ENCODE measurements at places on chromosomes 3 and 15.

DNA sequence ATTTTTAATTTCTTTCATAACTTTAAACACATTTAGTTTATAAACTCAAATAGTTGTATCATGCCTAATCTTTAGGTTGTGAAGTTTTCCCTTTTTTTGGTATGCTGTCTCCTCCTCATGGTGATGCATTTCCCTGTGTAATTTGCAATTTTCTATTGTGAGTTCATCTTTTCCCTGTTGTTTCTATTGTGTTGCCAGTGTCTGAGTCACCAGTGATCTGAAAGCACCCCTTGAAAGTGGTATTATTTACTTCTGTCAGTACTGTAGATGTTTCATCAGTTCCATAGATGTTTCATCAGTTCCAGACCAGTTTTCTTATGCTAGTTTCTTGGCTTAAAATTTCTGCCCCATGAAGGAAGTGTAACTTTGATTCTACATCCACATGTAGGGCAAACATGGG lies 80.6 kb downstream of the OXSM start:
- no peak for DNase-seq

DNA sequence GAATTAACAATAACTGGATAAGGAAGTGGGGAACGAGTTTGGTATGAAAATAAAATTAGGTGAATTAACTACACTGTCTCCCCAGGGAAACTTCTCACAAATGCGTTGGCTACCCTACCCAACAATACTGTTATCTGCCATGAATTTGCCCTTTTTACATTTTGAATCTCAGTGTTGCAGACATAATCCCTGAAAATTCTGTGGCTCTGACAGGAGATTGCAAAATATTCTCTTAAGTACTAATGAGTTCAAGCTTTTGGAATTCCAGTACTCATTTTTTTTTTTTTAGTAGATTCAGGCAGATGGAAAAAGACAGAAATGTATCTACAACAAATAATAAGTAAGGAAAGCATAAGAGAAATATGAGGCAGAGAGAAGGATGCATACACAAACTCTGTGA lies 332.6 kb downstream of the LSAMP start:
- no peak for DNase-seq

DNA sequence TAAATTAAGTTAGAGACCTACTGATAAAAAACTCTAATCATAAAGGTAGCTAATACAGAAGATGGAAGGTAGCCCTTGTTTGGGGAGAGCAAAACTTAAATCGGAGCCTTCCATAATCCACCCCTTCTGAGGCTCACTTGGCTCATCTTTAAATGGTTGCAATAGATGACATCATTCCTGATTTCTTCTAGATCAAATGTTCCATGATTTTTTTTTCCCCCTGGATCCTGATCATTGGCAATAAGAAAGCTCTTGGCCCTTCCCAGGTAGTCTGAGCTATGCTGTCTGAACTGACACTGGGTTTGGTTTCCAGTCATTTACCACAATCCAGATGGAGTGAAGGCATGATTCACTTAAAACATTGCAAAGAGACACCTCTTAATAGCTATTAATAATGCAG lies 92.5 kb downstream of the PIK3R4 start:
- no peak for DNase-seq

DNA sequence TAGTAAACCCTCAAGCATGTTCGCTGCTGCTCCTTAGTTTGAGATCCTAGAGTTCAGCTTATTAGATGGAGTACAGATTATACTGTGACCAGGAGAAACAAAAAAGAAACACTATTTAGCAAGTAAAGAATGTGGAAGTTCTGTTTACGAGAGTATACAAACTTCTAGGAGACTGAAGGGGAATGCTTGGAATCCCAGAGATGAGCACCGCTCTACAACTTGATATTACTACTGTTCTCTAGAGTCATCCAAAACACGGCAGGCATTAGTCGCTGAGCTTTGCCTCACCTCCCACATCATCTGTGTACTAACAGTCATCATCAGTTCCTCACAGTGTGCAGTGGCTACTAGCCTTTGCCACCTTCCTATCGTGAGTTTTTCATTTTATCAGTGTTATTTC lies 121.4 kb upstream of the CHRM5 start:
- no peak for DNase-seq

- DNase-seq, result no peak
These were observed 121.7 kb upstream of the TLE3 start for GRCh38 chr15:70219256-70219895.

GRCh38 chr3:129622933-129623332 lies 16.5 kb upstream of the PLXND1 start:
- DNase-seq, result no peak

DNA sequence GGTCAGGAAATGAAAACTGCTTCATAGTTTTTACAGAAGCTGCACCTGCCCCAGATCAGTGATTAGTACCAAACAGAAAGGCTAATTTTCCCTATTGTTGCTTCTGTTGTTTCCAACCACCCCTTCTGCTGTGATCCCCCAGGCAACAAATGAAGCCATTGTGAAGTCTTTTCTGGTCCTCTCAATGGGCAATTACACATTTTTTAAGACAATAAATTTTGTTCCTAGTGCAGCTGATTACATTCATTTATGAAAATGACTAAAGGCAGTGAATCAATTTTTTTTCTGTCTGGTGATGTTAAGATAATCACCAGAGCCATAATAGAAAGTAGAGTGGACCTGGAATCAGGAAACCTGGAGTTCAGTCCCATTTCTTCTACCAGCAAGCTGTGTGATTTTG lies 32.7 kb downstream of the GLDN start:
- no peak for DNase-seq

- DNase-seq, result no peak
These were observed 144.6 kb downstream of the MCTP2 start for GRCh38 chr15:94375997-94376396.

DNA sequence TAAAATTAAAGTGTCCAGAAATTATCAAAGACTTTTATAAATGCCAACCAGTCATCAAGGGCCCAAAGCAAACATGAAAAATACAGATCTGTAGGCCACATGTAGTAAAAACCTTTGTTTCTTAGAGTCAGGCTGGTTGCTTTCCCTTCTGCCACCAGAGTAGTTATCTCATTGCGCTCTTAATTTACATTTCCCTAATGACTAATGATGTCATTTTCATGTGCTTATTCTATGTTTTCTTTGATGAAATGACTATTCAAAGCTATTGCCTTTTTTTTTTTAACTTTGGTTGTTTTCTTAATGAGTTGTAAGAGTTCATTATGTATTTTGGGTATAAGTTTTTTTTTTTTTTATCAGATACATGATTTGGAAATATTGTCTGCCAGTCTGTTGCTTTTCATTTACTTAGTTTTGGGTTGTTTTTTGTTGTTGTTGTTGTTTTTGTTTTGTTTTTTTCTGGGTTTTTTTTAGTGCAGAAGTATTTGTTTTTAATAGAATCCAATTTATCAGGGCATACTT lies 140.6 kb downstream of the HCN4 start:
- DNase-seq, result no peak

GRCh38 chr3:38131621-38132369 lies 5.1 kb downstream of the ACAA1 start:
- DNase-seq, result no peak

DNA sequence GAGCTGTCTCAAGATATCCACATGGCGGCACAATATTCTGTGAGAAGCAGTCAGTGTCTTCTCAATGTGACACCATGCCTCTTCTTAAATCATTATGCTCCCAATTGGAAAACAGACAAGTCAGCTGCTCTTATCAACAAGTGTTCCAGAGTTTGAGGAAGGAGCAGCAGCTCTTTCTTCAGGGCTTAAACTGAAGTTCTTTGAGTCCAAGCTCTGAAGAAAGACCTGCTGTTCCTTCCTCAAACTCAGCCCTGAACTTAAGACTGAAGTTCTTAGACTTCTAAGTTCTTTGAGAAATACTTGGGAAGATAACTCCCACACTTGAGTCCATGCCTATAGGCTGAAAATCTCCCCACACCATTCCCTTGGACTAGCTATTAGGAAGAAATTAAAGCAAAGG lies 43.4 kb downstream of the NPTN start:
- DNase-seq, result no peak

GRCh38 chr3:98897701-98898100 lies 3.8 kb downstream of the DCBLD2 start:
- DNase-seq, result no peak

DNA sequence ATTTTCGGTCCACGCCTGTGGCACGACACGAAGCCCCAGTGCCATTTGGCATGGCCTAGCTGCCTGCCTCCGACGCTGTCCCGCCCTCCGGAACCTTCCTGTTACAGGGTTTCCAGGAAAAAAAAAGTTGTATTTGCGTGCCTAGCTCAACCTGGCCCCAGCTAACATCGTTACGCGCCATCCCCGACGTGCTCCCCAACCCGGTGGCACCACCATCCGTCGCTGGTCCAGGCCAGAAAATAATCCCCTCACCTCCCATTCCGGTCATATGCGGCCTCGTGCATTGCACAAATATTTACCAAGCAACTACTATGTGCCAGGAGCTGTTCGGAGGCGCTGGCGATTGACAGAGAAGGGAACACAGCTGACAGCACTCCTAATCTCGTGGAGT lies 1.4 kb upstream of the CYP1A1 start:
- DNase-seq, result no peak

DNA sequence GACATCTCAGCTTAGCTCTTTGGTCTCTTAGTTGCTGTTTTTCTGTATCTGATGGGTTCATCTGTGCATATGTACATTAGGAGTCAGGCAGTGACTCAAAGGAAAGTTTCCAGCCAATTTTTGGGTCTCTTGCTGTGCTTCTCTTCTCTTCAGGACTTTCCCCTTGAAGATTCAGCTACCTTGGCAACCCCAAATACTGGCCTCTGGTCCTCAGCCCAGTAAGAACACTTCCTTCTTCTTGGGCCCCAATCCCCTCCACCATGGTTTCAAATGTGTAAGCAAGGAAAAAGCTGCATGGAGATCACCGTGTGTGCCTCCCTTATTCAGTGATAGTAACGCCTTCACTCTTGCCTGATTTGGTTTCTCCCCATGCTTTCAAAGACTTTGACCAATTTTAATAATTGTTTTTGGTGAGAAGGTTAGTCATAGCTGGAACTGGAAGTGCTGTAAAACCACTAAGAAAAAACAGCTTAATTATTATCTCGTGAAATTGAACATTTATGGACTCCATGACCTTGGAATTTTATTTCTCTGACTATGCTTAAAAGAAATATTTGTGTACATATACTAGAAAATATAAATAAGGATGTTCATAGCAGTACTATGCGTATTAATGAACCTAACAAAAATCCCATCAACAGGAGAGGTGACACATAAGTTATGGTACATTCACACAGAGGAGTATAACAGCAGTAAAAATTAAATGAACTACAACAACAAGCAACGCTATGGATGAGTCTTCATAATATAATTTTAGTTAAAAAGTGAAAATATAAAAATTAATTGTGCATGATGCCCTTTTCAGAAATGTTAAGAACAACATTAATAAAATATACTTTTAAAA lies 125.3 kb upstream of the BCL6 start:
- no peak for DNase-seq

- DNase-seq, result no peak
These were observed 57.7 kb downstream of the IGF2BP2 start for GRCh38 chr3:185767002-185767688.

DNA sequence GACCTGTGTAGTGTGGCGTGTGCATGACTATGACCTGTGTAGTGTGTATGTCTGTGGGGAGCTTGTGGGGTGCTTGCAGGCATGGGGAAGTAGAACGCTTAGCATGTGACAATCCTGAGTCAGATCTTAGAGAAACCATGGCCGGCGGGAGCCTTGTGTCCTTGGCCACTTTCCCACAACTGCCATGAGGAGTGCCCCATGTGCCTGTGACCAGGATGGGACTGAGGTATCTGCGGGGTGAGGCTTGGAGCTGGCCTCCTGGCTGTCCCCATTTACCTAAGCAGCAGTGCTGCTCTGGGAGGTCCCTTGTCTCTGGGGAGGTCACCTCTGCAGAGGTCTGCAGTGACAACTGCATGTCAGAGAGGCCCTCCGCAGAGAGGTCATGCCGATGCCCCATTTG lies 23.6 kb downstream of the TRPM1 start:
- DNase-seq, result no peak

DNA sequence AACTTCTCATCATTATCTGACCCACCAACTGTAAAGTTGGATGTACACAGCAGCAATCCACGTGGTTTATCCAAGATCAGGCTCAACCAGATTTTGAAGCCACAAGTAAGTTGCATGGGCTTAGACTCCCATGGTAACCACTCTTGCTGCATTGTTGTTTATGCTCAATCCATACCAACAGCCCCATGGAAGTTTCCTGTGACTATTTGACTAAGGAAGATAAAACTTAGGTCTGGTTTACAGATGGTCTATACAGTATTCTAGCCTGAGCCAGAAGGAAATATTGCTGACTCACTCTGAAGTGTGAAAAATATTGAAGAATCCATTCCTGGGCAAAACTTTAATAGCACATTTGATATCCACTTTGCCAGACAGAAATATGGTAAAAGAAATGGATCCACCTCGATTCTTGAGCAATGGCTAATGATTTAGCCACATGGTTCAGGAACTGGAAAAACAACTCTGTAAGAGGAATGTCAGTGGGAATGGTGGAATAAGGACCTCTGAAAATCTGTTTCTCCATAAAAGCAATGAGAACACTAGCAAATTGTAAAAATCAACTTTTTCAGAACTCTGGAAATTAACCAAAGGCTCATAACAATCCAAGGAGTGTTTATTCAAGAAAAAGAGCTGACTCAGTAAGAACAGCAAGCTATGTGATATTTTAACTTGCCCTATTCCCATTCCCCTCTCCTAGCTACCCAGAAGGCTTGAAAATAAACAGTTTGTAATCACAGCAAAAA lies 162.9 kb upstream of the STT3B start:
- no peak for DNase-seq
